ENCODE measurements at places on chromosomes 6 and 20. TPM values are rescaled to one million over a fixed set of nuclear protein-coding genes. Genes with fewer than 3 reads are reported as not detected.

Gene SLC32A1
- total RNA-seq, result 13.7 TPM

Gene MARCKS
- 251 TPM for total RNA-seq

Gene MRAP2
- total RNA-seq, result 15.8 TPM

Gene KHDC1L
- total RNA-seq, result not detected

Gene PTCRA
- total RNA-seq, result not detected

Gene MMP24
- 50.1 TPM for total RNA-seq

Gene SLC22A7
- total RNA-seq, result 0.36 TPM

Gene ME1
- 4.0 TPM for total RNA-seq

Gene RHAG
- 0.64 TPM for total RNA-seq

Gene BMP7
- total RNA-seq, result 13.5 TPM

Gene ZNF512B
- 10.4 TPM for total RNA-seq

Gene NCOA3
- total RNA-seq, result 26.0 TPM

Gene ECT2L
- total RNA-seq, result 0.45 TPM

Gene MAFB
- total RNA-seq, result 4.0 TPM

Gene AIF1
- 6.4 TPM for total RNA-seq

All from cerebellum (tissue), 4 donors.